ENCODE measurements at places on chromosomes 4 and X. TPM values are rescaled to one million over a fixed set of nuclear protein-coding genes. Genes with fewer than 3 reads are reported as not detected.

GLRB gene
- total RNA-seq = 0.93 TPM

DDIT4L gene
- total RNA-seq = 10.8 TPM

PPARGC1A gene
- total RNA-seq = 8.9 TPM

REELD1 gene
- not detected for total RNA-seq

HS3ST1 gene
- total RNA-seq = 1.3 TPM

MMRN1 gene
- total RNA-seq = not detected

PRRG1 gene
- 2.9 TPM for total RNA-seq

FAM9C gene
- not detected for total RNA-seq

DNA sequence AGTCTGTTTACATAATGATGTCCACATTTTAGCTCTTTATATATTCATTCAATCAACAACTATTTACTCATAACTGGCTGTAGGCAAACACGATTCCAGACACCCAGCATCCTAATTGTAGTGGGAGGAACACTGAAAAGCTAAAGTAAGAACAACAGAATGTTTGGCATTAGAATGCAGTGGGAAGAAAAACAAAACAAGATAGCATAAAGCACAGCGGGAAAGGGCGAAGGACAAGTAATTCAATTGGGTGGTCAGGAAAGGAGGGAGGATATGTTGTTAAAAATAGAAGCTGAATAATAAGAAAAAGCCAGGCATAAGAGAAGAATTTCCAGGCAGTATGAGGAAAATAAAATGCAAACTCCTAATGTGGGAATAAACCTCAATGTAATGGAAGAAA lies 189.5 kb upstream of the FAT4 start:
- H3K36me3 ChIP-seq = no peaks in the 10 kb centered on the region
- no peaks in the 10 kb centered on the region for H3K4me1 ChIP-seq
- no peak for DNase-seq
- H3K27ac ChIP-seq = no peak overlapping the region
- H3K4me3 ChIP-seq = no peak overlapping the region

GRCh38 chr4:86593688-86594558 lies at the start of gene PTPN13:
Gene PTPN13, plus strand, starts transcription at chr4:86594315. Its CDS starts 40,942 bp downstream, at chr4:86635257.
- peaks cover 8% of the 10 kb centered on the region for H3K4me1 ChIP-seq
- no peaks in the 10 kb centered on the region for H3K36me3 ChIP-seq
- H3K27me3 ChIP-seq = no peaks in the 10 kb centered on the region
- peak within 1 kb of the TSS; percentile 96 for H3K4me3 ChIP-seq
- H3K27ac ChIP-seq = peak within 1 kb of the TSS; percentile 96

GRCh38 chr4:151600432-151600831 lies 160.4 kb downstream of the GATB start:
- DNase-seq = no peak
- no peaks in the 10 kb centered on the region for H3K4me1 ChIP-seq
- no peak overlapping the region for H3K27ac ChIP-seq
- H3K36me3 ChIP-seq = no peaks in the 10 kb centered on the region
- H3K4me3 ChIP-seq = no peak overlapping the region

GRCh38 chrX:125895518-125895917 lies 270.6 kb downstream of the DCAF12L2 start:
- H3K27ac ChIP-seq = no peak overlapping the region
- no peak overlapping the region for H3K4me3 ChIP-seq
- H3K27me3 ChIP-seq = no peaks in the 10 kb centered on the region
- no peaks in the 10 kb centered on the region for H3K36me3 ChIP-seq

DNA sequence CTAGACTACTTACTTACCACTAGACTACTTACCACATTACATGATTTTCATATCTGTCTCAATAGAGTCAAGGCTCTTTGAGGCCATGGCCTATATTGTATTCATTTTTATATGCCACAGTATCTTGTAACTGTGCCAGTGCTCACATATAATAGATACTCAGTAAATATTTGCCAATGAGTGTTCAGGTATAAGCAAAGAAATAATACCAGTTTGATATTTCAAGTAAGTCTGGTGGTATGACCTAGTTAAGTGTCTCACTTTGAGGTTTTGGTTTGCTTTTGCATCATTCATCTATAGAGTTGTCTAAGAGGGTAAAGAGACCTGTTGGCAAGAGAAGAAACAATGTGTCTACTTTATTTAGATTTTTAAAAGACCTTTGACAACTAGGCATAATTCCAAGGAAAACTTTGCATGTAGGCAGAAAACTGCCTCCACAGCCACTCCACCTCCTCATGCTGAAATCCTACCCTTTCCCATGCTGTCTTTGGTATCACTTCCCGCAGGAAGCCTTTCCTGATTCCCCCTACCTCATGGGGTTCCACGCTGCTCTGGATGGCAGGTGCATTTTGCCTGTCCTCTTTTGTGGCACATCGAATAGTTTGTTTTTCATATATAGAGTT lies 91.3 kb upstream of the KLHL13 start:
- no peak overlapping the region for H3K27ac ChIP-seq
- no peak overlapping the region for H3K4me3 ChIP-seq

GRCh38 chr4:45346816-45347435 lies 620.6 kb upstream of the GNPDA2 start:
- no peak for DNase-seq
- H3K36me3 ChIP-seq = no peaks in the 10 kb centered on the region
- H3K27me3 ChIP-seq = no peaks in the 10 kb centered on the region
- no peak overlapping the region for H3K4me3 ChIP-seq
- H3K27ac ChIP-seq = no peak overlapping the region
